ENCODE measurements at places on chromosomes 11 and 22. TPM values are rescaled to one million over a fixed set of nuclear protein-coding genes. Genes with fewer than 3 reads are reported as not detected.

The POU2AF2 gene
- total RNA-seq = not detected

The TSPAN32 gene
- total RNA-seq = not detected

The APOA1 gene
- 0.10 TPM for total RNA-seq

The TEX12 gene
- total RNA-seq = not detected

The FOSL1 gene
- 202 TPM for total RNA-seq

The OR5B21 gene
- not detected for total RNA-seq

The SPDYC gene
- total RNA-seq = not detected

The FGF4 gene
- total RNA-seq = not detected

The GALNT18 gene
- total RNA-seq = 18.4 TPM

The DRD4 gene
- 0.18 TPM for total RNA-seq

The PNPLA5 gene
- total RNA-seq = 0.07 TPM

The CYP2D6 gene
- total RNA-seq = 0.69 TPM

The BMAL1 gene
- total RNA-seq = 11.7 TPM

The POU2AF3 gene
- 0.53 TPM for total RNA-seq

The CPT1B gene
- 7.5 TPM for total RNA-seq

The AQP11 gene
- total RNA-seq = 2.6 TPM

The APOBEC3B gene
- 30.2 TPM for total RNA-seq

The WNT11 gene
- 1.1 TPM for total RNA-seq

The ZC3H12C gene
- total RNA-seq = 3.8 TPM

The PDGFB gene
- total RNA-seq = 2.8 TPM

The KRTAP5-11 gene
- total RNA-seq = not detected

The TEX54 gene
- total RNA-seq = not detected

The MAPK12 gene
- total RNA-seq = 17.6 TPM

The KCNJ4 gene
- 0.09 TPM for total RNA-seq

The H19 gene
- 6.6 TPM for total RNA-seq

The TYR gene
- total RNA-seq = not detected

The BTBD18 gene
- not detected for total RNA-seq

The DDT gene
- total RNA-seq = 149 TPM

The GLYAT gene
- not detected for total RNA-seq

The OR10S1 gene
- not detected for total RNA-seq

The MPPED2 gene
- not detected for total RNA-seq

The C22orf42 gene
- total RNA-seq = not detected

The MS4A5 gene
- total RNA-seq = not detected

The DDI1 gene
- total RNA-seq = not detected

The PYGM gene
- total RNA-seq = 0.30 TPM

The SMIM35 gene
- total RNA-seq = not detected

The SLN gene
- total RNA-seq = 0.82 TPM

The ANGPTL5 gene
- not detected for total RNA-seq

The EXT2 gene
- 60.3 TPM for total RNA-seq

The SPI1 gene
- total RNA-seq = not detected

The DEAF1 gene
- 37.7 TPM for total RNA-seq

The GVQW3 gene
- total RNA-seq = 0.43 TPM

The LDHAL6A gene
- total RNA-seq = not detected

The SHISAL1 gene
- total RNA-seq = 5.8 TPM

The CEND1 gene
- total RNA-seq = 1.6 TPM

The GRAP2 gene
- not detected for total RNA-seq

The BEST1 gene
- 0.91 TPM for total RNA-seq

The CFAP68 gene
- 30.1 TPM for total RNA-seq

The HBD gene
- not detected for total RNA-seq

The KRTAP5-10 gene
- total RNA-seq = not detected

The CRYAB gene
- total RNA-seq = 7.1 TPM

The OTOG gene
- not detected for total RNA-seq

The SLC25A1 gene
- 47.6 TPM for total RNA-seq

The CECR2 gene
- total RNA-seq = 0.08 TPM

The POTEH gene
- not detected for total RNA-seq

The PTPN5 gene
- not detected for total RNA-seq

The DEPDC7 gene
- 6.7 TPM for total RNA-seq

The SLCO2B1 gene
- total RNA-seq = 4.0 TPM

The MISFA gene
- total RNA-seq = 1.8 TPM
